Stimulated activated CD4-positive, alpha-beta T cell treated with anti-CD3 and anti-CD28 coated beads, Interleukin-4, amount 100 ng/mL, for 4 hours (primary cell): ENCODE measurements at places on chromosomes 7 and 10.

GRCh38 chr7:1234881-1235500 is 2.3 kb downstream of the UNCX start:
- DNase-seq: no peak

DNA sequence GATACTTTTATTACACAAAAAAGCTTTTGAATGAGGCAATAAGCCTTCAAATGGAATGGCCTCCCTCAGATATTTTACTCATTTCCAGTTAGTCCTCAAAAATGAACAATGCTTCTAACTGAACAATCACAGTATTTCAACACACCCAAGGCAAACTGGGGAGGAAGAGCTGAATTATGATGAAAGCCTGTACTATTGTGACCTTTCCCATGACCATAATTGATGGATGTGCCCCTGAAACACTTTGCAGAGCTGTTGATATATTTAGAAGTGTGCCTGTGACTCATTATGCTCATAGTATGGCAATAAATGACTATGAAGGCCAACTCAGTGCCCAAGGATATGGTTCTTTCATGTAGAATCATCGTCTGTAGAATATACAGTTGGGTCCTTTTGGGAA is 248.1 kb downstream of the AHR start:
- DNase-seq: no peak

DNA sequence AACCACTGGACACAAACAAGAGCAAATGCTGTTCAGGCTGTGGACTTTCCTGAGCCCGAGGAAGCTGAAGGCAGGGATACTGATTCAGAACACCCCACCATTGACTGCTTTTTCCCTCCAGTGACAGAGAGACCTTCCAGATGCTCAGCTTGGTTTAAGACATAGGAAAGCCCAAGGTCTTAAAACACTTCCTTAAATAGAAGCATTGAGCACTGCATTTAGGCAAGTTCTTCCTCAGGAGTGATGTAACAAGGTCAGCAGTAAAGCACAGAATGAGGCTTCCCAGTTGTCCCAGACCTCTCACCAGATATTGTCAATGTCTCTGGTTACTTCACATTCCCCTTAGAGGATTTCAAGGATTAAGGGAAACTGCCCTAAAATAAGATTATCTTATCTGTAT is 19.6 kb upstream of the CDCA7L start:
- DNase-seq: no peak

DNA sequence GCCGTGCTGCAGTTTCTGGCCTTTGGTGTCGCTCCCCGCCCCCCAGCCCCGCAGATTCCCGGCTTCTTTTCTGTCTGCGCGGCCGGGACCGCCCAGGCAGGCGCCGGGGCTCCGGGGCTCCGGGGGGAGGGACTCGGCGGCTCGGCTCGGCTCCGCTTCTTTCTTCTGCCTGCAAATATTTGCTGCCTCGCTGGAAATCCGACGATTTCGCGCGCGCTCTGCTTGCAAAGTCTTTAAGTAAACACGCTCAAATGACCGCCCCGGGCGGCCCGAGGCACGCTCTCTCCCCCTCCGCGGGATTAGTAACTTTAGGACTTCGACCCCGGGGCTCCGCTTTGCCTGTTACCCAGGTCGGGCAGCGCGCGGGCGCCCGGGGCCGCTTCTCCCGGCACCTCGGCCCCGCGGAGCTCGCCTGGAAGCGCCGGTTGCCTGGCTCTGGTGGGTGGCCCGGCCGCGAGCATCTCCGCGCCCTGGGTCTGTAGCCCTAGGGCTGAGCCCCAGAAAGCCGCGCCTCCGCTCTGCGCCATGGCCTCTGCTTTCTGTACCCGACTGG is 3.9 kb upstream of the GATA3 start:
- DNase-seq: no peak

DNA sequence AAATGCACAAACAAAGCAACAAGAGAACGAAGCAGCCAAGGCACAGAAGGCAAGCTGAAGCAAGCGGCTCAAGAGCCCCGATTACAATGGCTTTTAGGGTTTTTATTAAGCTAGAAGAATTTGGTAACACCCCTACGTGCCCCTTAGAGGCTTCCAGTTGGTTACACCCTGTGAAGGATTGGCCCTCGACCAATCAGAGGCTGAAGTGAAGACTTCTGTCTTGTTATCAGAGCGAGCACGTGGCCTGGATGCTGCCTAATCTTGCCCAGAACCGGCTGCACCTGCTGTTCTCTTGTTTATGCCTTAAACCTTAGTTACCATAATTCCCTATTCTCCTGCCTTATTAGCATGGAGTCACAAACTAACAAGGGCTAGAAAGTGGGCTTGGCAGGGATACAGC is 21.4 kb downstream of the KCNK18 start:
- no peak for DNase-seq

DNA sequence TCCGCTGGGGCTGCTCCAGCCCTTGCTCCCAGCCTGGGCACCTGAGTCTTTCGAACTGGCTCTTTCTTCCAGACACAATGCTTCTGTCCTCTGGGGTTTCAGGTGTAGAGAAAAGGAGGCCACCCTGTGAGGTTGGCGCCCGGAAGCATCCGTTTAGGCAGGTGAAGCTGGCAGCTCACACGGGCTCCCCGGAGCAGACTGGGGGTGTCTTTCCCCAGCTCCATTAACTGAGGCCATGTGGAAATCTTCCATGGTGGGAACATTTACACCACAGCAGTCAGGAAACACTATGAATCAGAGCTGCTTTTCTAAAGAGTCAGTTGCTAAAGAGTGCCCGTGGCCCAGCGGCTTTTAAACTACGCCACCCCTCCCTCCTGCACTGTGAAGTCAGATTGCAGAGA is 29.2 kb downstream of the PRKAG2 start:
- DNase-seq: no peak

- DNase-seq: no peak
These were observed 179.5 kb downstream of the CREB5 start for GRCh38 chr7:28591725-28592349.

GRCh38 chr10:101783736-101784118 is 481 bp upstream of the NPM3 start:
- DNase-seq: no peak

GRCh38 chr10:76497666-76498065 is 1066.2 kb downstream of the LRMDA start:
- no peak for DNase-seq

DNA sequence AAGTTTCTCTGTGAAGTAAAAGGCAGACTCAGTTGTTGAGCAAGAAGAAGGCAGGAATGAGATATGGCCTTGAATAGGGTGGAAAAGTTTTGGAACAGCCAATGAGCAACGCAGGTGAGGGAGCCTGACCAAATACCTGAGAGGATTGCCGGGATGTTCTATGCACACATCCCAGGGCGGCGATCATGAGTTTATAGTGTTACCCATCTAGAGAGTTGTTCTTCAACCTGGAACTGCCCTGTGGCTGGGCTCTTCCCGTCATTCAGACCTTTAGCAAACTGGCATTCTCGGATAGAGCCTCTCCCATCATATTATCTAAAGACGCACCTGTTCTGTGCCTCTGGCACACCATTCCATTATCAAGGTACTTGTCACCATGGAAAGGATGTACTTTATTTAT is 103.0 kb upstream of the KIF5B start:
- DNase-seq: no peak

GRCh38 chr10:99631496-99631895 is 11.3 kb upstream of the SLC25A28 start:
- DNase-seq: no peak

GRCh38 chr7:100351657-100352058 is 6.3 kb upstream of the PILRB start:
- DNase-seq: no peak

- DNase-seq: no peak
These were observed 87.6 kb downstream of the VSTM2A start for GRCh38 chr7:54629771-54630170.

DNA sequence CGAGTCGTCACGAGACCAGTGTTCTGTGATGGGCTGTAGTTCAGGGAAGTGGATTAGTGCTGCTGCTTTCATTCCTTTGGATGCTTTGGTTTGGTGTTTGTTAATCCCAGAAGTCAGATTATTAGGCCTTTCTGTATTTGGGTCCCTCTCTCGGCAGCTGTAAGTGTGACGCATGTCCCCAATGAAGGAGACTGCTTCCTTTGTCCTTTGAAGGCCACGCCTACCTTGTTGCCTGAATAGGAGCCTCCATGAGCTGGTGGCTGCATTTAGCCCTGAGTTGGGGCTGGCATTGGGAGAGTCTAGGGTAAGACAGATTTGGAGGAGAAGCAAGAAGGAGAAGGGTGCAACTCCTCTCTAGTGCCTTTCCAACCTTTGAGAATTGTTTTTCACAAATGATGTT is 34.5 kb downstream of the DOCK1 start:
- no peak for DNase-seq

DNA sequence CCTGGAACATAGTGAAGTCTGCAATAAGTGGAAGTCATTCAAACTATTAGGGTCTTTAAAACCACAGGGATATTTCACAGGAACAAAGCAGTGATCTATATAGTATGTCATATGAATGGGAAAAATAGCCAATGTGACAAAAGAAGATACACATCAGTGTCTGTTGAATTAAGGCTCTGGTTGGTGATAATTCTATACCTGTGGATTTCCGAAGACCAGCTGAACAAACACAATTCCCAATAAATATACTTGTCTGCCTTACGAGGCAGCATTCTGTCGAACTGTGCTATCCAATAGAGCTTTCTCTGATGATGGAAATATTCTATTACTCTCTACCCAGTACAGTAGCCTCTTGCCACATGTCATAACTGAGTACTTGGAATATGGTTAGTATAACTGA is 55.9 kb upstream of the CAV2 start:
- DNase-seq: no peak

DNA sequence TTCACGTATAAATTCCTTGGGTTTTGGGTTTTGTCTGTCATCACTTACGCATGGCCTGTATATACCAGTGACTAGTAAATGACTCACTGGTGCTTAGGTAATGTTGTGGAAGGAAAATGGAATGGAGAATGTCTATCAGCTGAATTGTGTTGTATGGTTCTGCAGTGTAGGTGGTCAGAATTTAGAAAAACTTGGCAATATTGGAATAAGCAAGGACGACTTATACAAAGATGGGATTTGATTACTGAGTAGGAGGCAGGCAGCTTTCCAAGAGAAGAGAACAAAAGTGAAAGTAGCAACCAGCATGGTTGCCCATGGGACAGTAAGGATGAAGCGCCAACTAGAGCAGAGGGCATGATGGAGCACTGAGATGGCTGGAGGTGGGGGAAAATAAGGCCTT is 168.6 kb upstream of the CSTF2T start:
- DNase-seq: no peak

- DNase-seq: no peak
These were observed 24.8 kb downstream of the STYXL1 start for GRCh38 chr7:76023002-76023401.

- no peak for DNase-seq
These were observed 56.6 kb upstream of the LAMB1 start for GRCh38 chr7:108059526-108059925.

- no peak for DNase-seq
These were observed 14.8 kb upstream of the GLCCI1 start for GRCh38 chr7:7953806-7954205.
